ENCODE measurements at places on chromosomes 1 and 21.

DNA sequence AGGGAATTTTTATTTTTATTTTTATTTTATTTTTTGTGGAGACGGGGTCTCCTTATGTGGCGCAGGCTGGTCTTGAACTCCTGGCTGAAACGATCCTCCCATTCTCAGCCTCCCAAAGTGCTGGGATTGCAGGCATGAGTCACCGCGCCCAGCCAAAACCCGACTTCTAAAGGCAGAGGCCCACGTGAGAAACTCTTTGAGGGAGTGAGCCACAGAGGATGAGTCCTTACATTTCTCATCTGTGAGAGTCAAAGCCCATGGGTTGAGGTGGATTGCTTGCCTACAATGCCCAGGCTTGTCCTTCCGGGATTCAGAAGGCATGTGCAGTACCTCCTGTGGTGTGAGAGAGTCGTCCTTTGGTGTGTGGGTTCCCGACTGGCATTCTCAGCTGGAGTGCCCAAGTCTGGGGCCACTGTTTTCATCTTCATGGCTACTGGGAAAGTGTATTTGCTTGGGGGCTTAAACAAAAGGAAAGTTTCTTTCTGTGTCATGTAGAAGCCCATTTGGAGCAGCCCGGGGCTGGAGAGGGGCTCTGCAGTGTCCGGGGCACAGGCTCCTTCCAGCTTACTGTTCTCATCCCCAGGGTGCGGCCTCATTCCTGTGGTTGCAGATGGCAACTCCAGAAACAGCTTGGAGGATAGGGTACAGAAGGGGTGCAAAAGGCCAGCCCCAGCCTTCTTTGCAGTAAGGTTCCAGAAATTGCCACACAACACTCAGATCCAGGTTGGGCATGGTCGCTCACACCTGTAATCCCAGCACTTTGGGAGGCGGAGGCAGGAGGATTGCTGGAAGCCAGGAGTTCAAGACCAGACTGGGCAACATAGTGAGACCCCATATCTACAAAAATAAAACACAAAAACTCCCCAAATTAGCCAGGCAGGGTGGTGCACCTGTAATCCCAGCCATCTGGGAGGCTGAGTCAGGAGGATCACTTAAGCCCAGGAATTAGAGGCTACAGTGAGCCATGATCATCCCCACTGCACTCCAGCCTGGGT, 29.4 kb upstream of the CSF3R start:
- DNase-seq = no peak

DNA sequence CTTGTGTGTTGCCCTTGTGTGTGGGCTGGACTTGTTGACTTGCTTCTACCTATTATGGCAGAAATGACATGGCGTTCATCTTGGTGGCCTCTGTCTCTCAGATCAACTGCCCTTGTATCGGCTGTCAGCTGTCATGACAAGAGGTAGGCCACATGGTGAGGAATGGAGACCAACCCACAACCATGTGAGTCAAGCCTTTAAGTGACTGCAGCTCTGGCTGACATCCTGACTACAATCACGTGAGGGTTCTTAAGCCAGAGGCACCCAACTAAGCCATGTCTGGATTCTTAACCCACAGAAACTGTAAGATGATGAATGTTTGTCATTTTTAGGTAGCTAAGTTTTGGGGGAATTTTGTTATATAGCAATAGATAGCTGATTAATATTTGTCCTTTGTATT, 82.1 kb downstream of the KCND3 start:
- DNase-seq = no peak

GRCh38 chr1:176628775-176629174, 165.8 kb downstream of the PAPPA2 start:
- no peak for DNase-seq

DNA sequence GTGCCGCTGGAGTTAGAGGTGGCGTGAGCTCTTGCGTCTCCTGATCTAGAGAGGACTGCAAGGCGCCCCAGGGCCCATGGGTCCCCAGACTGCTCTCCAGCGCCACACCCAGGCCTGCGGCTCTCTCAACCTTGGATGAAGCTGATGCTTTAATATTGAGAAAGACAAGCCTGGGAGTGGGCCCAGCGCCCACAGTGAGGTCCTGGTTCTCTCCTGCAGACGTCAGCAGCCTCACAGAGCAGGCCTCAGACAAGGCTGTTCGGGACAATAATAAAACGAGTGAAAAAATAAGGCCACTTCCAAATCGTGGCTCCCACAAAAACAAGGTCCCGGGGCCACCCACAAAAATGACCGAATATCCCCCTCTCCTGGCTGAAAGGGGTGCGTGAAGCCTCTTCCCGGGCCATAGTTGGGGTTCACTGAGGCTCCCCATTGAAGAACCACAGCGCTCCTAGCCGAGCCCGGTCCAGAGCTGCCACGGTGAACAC, 6.0 kb upstream of the DNMT3L start:
- peak; percentile 37 for DNase-seq

- DNase-seq = no peak
These were observed 7.3 kb downstream of the NDUFV3 start for GRCh38 chr21:42900446-42900845.

GRCh38 chr21:24895885-24896734, 711.2 kb downstream of the MRPL39 start:
- DNase-seq = no peak

DNA sequence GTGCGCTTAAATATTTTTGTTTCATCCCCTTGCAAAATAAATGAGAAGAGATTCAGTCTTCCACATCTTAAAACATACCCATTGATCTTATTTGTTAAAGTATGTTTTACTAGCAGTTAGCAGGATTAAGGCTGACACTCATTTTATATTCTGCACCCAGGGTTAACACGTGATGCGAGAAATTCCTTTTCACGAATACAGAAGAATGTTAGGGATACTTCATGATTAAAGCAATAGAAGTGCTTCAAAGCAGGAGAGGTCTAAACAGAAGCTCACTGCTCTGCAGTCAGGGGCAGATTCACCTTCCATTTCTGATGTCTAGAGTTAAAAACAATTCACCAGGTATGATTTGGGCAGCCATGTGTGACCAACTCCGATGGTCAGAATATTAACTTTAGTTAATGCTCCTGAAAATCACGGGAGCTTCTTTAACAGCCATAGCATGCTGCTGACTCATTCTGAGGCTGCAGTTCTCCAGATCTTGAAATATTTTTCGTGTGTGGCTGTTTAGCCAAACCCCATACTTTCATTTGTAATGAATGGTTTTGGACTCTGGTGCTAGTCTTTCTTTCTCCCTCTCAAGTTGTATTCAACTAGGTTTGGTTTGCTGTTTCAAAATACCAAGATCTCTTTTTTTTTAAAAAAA, 19.7 kb downstream of the BCAR3 start:
- no peak for DNase-seq

DNA sequence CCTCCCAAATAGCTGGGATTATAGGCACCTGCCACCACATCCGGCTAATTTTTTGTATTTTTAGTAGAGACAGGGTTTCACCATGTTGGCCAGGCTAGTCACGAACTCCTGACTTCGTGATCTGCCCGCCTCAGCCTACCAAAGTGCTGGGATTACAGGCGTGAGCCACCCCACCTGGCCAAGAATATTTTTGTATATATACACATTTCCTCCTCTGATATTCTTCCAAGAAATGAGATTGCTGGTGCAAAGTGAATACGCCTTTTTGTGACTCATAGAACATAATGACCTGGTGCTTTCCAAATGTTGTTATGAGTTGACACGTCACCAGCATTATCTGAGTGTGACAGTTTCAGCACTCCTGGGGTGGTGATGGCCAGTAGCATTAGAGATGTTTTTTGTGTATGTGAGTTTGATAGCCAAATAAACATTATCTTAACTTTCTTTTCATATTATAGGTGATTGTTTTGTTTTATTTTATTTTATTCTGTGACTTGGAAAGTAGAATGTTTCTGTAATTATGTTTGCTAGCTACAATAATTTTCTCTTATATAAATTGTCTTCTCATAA, 54.9 kb downstream of the KCNK1 start:
- DNase-seq = no peak

DNA sequence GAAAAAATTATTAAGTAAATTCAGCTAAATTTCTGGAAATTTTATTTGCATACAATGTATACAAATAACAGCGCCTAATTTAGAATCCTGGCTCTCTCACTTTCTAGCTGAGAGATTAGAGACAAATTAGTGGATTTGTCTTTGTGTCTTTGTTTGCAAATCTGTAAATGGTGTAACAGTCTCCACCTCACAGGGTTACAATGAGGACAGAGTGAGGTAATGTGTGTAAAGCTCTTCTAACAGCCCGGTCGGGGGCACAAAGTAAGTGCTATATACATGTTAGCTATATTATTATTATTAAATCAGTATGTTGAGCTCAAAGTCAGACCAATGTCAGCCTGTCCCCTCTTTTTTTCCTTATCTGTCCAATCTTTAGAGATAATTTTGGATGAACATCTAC, 5.0 kb upstream of the ADAMTSL4 start:
- no peak for DNase-seq

DNA sequence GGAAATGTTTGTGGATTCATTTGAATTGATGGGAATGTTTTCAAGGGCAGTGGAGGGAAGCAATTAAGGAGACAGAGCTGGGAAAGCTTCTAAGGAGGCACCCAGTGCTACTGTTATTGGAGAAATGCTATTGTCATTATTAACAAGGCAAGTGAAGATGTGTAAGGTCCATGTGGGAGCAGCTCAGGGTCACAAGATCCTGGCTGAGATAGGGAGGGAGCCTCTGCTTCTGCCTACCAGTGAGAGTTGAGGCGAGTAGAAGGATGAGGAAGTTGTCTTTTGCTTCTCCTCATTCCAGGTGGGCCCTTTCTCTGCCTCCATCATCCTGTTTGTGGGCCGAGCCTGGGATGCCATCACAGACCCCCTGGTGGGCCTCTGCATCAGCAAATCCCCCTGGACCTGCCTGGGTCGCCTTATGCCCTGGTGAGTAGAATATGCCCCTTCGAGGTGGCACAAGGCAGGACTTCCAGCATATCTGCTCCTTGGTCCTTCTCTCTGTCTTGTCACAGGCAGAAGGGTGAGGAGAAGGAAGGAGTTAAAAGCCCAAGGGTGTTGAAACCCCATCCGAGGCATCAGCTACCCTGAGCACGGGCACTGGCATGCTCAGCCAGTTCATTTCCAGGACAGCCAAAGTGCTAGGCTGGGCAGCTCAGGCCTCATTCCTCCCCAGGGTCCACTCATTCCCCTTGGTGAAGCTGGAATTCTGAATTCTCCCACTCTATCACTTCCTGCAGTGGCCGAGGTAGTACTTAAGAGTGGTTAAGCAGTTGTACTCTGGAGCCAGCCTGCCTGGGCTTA, 3.7 kb downstream of the MFSD2A start:
- no peak for DNase-seq

- no peak for DNase-seq
These were observed 24.3 kb upstream of the APP start for GRCh38 chr21:26194811-26195251.

DNA sequence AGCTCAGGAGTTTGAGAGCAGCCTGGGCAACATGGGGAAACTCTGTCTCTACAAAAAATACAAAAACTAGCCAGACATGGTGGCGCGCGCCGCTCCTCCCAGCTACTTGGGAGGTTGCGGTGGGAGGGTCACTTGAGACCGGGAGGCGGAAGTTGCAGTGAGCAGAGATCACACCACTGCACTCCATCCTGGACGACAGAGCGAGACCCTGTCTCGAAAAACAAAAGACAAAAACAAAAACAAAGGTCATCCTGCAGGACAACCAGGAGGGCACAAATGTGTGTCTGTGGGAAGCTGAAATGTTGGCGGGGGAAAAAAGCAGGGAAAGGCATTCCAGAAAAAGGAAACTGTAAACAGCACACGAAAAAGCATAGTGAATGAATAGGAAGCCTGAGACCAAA, 104.1 kb upstream of the HNRNPU start:
- DNase-seq = no peak

GRCh38 chr21:41210426-41211059, 42.6 kb downstream of the BACE2 start:
- no peak for DNase-seq

- DNase-seq = no peak
These were observed 39.2 kb upstream of the SCMH1 start for GRCh38 chr1:41281334-41281733.

GRCh38 chr1:157042846-157043245, 2.7 kb downstream of the ARHGEF11 start:
- no peak for DNase-seq

GRCh38 chr1:235408503-235408960, 41.3 kb downstream of the TBCE start:
- DNase-seq = no peak

DNA sequence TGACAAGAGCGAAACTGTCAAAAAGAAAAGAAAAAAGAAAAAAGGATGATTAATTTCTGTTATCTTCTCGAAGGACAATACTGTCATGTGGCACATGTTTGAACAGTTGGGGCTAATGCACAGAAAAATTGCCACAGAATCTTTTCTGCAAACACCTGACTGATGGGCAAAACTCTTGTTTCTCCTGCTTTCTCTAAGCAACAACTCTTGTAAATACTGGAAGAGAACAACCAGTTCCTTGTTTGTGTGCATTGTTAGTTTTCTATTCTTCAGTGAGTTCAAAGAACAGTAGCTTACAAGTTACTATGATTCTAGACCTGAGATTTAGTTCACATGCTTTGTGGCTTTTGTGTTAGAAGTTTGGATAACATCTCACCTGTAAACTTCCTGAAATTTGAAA, 60.7 kb downstream of the CDC14A start:
- no peak for DNase-seq

DNA sequence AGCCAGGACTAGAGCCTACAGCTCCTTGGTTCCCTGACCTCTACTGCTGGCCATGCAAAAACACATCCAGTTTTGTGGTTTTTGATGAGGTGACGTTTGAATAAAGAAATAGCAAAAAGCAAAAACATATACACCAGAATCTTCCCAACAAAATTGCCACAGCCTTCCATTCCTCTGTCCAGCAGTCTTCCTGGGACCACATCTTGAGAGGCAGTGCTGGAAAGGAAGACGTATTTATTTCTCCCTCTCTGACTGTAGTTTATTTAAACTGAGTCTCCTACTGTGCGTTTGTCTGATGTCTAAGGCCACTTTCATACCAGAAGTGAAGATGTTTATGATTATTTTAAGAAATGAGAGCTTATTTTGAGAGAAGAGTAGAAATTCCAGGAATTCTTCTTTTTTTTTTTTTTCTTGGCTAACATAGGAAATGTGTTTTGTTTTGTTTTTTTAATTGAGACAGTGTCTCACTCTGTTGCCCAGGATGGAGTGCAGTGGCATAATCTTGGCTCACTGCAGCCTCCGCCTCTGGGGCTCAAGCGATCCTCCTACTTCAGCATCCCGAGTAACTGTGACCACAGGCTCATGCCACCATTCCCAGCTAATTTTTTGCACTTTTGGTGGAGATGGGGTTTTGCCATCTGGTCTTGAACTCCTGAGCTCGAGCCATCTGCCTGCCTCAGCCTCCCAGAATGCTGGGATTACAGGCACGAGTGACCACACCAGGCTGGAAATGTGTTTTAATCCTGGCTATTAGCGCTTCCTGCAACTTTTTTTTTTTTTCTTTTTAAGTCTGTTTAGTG, 118.5 kb downstream of the ITSN1 start:
- DNase-seq = no peak

Data from activated T-cell treated with anti-CD3 and anti-CD28 coated beads, Interleukin-2, amount 50 U/mL, for 48 hours (primary cell).